ENCODE measurements at places on chromosomes 5 and 9.

DNA sequence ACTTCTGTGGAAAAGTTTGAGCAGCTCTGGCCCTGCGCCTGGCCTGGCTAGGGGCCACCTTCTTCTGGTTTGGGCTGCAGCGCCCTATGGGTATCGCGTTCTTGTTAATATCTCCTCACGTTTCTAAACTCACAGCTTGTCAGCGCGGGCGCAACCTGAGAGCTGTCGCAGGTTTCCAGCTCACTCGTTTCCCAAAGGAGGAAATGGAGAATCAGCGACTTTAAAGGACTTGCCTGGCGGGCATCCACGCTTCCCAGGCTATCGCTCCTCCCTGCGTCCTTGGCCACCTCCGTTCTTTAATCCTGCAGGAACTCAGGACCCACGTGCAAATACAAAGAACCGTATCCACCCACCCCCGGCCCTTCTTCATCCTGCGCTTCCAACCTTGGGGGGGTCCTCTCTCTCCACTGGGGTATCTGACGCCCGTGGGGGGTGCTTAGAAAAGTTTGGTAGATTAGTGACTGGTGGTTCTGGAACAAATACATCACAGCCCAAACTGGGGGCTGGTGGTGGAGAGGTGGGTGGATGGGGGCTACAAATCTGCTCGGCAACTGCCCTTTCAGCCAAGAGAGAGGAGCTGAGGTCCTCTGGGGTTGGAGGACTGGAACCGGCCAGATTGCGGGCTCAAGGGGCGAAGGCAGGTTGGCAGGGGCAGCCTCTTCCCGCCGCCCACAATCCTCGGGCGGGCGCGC, 578 bp upstream of the PSAT1 start:
- DNase-seq = no peak

DNA sequence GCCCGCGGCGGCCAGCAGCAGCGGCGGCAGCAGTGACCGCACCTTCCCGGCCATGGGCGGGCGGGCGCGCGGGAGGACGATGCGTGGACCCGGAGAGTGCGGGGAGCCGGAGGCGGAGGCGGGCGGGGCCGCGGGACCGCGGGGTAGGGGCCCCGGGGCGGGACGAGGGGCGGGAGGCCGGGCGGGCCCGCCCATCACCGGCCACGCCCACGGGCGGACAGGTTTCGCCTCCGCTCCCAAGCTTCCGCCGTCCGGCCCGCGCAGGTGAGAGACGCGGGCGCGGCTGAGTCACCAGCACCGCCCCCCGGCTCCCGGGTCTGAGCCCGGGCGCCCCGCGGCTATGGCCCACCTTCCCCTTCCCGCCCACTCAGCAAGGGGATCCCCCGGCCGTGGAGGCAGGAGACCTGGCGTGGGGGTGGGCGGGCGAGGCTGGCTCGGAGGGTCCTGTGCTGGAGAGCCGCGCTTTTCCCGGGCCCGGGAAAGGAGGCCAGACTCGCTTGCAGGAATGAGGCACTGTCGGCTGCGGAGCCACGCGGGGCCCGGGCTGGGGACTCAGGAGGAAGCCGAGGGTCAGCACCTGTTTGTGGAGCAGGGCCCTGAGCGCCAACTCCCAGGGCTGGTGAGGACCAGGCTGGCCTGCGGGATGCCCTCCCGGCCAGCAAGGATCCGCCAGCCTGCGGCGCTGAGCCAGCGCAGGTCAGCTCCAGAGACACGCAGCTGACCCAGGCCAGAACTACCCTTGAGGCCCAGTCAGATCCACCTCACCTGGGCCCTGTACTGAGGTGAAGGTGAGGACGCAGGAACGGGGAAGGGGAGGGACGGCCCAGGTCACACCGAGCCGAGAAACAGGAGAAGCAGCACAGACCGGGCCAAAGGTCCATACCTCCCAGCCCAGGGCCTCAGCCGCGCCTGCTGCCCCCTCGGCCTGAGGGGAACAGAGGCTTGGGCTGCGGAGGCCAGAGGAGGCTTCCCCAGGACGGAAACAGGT, at the start of gene ENTPD2:
Gene ENTPD2 (minus strand): TSS at position 118 of the 988 bp plus-strand sequence. CDS start 64 bp downstream, at position 54.
- no peak for DNase-seq

GRCh38 chr9:3008091-3008490, 164.2 kb upstream of the PUM3 start:
- no peak for DNase-seq

DNA sequence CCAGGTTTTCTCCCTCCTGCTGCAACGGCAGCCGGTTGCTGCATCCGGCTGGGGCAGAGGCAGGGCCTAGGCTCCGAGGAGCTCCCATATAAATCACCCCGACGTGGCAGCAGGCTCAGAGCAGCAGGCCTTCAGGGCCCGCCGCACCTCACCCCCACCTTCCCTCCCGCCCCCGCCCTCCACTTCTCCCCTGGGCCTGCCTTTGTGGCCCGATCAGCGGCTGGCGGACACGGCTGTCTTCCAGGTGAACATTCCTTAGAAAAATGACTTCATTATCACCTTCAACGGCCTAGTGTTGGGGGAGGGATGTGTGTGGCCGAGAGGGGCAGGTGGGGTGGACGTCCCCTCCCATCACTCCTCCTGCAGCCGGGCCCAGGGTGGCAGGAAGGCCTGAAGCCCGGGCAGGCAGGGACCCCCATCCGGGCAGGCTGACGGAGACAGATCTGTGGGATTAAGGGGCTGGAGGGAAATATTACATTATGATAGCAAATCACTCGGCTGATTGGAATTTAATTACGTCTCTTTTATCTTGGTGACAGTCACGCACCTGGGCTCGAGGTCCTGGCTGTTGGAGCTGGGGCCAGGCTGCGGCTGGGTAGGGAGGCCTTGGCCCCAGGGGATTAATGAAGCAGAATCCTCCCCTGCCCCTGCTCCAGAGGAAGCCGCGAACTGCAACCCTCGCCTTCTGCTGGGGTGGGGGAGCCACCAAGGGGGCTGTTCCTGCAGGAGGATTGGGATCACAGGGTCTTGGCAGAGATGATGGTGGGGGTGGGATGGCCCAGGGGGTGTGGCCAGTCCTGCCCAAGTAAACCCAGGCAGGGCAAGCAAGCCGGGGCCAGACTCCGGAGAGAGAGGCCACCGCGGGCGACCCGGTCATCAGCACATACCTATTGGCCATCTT, 38.4 kb upstream of the RXRA start:
- DNase-seq = no peak

DNA sequence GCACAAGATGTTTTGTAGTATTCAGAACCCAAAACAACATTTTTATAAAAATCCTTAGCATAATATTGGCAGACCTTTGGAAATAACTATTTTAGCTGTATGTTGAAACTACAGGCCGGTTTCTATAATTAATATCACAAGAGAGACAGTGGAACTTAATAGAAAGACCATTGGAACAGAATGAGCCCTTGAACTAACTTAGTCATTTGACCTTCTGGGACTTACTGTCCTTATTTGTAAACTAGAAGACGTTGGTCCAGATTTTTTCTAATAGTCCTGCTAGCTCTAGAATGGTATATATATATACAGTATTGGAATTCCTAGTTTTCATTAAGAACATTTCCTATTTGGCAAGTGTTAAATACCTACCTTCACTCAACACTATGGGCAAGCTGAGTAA, 69.5 kb upstream of the ALDH1A1 start:
- no peak for DNase-seq

GRCh38 chr5:74064225-74064624, 438.2 kb downstream of the ARHGEF28 start:
- no peak for DNase-seq

- no peak for DNase-seq
These were observed 52.4 kb downstream of the USP20 start for GRCh38 chr9:129887334-129888292.

Data from NCI-H187 treated with DMSO at 0.1 percent for 48 hours (cell line).